H54 (cell line): ENCODE measurements at places on chromosomes 3 and 15.

DNA sequence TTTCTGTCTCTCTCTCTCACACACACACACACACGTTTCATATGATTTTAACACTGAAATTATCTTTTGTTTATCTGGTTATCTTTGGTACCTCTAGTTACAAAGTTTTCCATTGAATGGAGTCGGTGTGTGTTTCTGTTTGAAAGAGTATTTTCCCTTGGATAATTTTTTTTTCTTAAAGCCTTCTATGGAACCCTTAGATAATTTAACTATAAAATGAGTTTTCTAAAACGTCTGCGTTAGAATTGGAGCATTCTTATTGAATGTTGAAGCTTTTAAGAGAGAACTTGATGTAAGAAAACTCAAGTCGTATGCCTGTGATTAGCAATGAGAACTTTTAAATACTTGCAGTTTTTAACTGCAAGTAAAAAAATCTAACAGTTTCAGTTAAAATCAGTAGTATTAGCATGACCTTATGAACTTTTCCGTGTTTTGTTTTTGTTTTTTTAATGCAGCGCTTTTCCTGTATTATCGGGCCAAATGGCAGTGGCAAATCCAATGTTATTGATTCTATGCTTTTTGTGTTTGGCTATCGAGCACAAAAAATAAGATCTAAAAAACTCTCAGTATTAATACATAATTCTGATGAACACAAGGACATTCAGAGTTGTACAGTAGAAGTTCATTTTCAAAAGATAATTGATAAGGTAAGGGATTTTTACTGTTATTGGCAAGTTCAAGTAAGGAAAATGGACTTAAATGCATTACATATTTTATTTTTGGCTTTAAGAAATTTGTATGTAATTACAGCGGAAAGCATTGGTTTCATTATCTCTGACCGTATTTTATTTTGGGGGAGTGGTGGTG, 3.0 kb downstream of the SMC4 start:
- DNase-seq: no peak

GRCh38 chr3:56484525-56485032, 16.3 kb upstream of the ERC2 start:
- no peak for DNase-seq

GRCh38 chr3:134326126-134326525, 48.1 kb downstream of the AMOTL2 start:
- no peak for DNase-seq

DNA sequence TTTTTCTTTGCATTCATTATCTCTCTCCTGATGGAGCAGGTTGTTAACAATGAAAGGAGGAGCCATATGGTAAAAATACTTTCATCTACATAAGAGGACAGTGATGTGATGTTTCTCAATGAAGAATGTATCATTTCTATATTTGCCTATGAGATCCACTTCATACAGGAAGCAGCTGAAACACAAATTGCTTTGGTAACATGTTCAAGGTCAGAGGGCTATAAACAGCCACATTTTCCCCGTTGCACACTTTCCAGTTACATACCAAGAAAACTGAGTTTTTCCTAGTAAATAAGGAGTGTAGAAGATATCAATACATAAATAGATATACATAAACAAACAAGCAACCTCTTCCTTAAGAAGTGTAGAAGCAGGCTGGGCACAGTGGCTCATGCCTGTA, 32.6 kb upstream of the GYG1 start:
- DNase-seq: no peak

GRCh38 chr3:172040078-172040980, 951 bp downstream of the FNDC3B start:
- DNase-seq: peak; percentile 60

GRCh38 chr3:107450254-107450893, 72.4 kb upstream of the BBX start:
- DNase-seq: peak; percentile 23

- DNase-seq: no peak
These were observed 44.8 kb downstream of the CCR4 start for GRCh38 chr3:32996048-32996754.

DNA sequence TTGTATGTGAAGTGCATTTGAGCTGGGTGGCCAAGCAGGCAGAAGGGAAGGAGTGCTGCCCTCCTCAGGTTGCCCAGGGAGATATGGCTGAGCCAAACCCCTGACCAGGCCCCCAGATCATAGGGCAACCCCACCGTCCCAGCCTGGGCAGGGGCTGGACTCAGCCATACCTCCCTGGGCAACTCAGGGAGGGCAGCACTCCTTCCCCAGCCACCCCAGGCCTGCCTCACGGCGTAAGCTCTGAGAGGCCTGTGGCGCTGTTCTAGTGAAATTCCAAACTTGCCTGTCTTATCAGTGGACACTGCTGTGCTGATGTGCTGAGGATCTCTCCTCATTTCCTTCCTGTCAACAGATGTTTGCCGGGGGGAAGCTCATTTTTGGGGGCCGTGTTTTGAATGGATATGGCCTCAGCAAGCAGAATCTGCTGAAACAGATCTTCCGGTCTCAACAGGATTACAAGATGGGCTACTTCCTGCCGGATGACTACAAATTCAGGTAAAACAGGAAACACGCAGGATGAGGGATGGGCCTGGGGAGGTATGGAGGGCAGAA, 57.6 kb upstream of the FGD5 start:
- no peak for DNase-seq

- DNase-seq: peak; percentile 5
These were observed 74.1 kb downstream of the GAP43 start for GRCh38 chr3:115697263-115698053.

DNA sequence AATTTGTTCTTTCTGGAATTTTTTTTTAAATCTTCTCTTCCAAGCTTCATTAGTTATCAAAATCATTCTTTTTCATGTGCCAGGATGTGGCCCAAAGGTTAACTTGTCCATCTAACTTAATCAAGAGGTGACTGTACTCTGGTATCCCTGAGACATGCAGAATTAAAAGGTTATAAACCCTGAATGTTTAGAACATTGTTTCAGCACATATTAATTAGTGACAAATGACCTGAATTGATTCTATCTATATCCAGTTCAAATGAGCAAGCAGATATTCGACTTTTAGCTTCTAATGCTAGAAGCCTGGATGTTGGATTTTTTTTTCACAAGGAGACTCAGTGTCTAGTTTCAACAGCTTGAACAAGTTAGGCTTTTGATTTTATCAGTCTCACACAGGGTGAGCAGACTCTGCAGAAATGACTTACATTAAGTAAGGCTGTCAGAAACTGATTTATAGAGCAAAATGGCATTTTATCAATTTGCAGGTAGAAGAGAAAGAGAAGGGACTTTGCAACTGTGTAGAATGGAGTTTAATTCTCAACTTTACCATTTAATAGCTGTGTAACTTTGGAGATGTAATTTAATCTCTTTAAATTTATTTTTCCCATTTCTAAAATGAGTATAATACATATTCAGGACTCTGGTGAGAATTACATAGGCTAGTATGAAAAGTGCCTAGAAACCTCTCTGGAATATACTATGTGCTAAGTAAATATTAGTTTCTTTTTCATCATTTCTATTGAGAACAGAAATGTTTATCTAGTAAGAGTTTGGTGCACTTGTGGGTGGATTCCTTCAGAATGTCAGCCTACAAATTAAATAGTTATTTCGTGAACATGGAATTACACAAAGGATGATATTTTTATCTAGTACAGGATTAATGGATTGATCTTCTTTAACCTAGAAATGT, 100.0 kb downstream of the ALCAM start:
- DNase-seq: no peak

DNA sequence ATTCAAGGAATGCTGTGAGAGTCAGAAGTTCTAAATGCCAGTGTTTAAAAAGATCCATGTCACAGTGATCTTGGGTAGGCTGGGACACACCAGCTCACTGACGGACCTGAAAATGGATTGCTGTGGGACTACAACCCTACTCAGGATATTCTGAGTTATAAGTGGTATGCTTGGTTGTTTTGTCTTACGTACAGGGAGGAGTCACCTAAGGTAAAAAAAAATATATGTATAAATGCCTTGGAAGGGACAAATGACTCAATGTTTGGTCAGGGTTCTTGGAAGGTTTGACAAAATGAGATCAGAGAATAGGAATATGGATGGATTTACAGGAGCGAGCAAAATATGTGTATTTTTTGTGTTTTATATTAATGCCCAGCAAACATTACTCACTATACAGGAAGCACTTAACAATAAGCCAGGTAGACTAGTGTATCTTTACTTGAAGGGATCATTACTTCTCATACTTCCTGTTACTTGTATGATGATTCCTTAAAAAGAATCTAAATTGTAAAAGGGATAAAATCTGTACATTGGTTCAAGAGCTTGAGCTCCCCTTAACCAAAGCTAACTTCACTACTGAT, 767.3 kb downstream of the GBE1 start:
- no peak for DNase-seq

DNA sequence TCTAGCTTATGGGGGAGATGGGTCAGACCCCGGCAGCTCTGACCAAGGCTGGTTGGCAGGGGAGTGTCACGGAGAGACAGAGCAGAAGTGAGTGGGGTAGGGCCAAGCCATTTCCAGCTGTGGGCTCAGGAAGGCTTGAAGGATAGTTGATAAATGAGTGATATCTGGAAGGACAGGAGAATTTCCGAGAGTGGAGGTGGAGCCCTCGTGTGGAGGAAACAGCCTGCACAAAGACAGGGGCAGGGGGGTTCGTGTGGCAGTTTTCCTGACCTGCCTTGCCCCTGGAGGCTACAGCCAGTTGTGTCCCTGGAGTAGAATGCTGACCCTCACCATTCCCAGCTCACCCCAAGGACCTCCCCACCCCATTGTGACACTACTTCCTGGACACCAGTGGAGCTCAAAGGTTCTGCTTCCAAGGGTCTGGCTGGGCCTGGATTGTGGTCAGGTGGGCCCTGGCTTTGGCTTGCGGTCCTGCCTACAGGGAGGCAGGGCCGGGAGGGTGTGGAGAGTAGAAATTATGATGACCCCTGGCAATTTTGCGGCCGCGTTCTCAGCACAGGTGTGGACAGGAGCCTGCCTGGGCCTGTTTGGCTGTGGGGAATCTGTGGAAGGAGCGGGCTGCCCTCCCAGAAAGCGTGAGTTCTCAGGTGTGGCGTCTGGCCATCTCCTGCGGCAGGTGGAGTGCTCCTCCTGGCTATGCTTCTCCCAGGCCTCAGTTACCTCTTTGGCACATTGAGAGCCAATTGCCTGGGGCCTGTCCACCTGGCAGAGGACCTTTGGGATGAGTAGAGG, at the start of gene SLC22A14:
Gene SLC22A14 (plus strand): TSS at position 400 of the 792 bp plus-strand sequence. CDS start 23,733 bp downstream, outside the sequence.
- DNase-seq: no peak

DNA sequence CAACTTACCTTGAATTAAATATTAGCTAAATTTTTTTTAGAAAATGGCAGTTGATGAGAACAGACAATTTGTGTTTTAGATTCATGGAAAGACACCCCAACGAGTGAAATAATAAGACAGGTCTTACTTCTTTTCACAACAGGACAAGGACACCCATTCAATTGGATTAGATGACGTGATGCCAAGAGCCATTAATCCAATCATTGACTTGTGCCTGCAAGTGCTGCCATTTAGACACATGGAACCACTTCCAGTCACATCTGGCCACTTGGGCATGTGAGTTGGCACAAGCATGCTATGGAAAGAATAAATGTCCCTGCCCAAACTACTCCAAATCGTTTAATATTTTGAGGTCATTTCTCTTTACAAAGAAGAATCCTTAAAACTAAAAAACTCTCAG, 1308.8 kb downstream of the ROBO2 start:
- no peak for DNase-seq

GRCh38 chr15:88091444-88092016, 165.0 kb downstream of the NTRK3 start:
- DNase-seq: no peak

DNA sequence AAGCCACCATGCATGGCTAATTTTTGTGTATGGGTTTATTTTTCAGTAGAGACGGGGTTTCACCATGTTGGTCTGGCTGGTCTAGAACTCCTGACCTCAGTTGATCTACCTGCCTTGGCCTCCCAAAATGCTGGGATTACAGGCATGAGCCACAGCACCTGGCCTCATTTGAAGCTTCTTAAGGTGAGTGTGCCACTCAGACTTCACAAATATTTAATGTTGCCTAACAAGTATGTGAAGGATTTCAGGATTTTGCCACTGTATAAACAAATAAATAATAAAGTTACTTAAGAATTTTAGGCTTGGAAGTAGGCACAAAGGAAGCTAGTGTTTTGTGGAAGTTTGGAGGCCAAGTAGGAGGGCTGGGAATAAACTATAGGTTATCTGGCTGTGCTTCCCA, 73.5 kb downstream of the FGF12 start:
- DNase-seq: no peak

DNA sequence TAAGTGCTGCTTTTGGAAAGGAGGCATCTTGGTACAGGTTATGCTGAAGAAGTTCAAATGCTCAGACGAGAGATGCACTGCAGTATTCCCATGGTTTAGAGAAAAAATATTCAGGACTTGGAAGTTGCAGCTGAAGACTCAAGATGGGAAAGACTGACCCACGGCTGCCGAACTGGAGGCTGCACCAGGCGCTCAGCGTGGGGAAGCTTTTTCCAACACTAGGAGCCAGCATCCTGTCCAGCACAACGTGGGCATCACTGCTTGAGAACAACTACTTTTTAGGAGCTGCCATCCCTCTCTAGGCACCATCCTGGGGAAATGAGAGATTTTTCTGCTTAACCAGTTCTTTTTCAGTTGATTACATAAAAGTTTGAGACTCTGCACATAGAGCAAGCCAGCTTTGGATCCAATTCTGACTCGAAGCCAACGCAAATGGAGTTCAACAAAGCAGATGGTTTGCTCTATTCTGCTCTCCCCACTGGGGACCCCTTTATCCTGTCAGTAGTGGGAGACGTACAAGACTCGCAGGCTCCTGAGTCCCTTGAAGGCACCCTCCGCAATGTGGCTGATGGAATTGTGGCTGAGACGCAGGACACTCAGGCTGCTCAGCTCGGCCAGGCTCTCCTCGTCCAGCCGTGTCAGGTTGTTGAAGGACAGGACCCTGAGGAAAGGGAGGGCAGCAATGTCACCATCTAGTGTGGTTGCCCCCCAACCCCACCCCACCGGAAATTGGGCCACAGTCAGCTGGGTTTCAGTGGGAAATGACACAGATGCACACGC, 93.8 kb downstream of the LRIG1 start:
- DNase-seq: no peak

DNA sequence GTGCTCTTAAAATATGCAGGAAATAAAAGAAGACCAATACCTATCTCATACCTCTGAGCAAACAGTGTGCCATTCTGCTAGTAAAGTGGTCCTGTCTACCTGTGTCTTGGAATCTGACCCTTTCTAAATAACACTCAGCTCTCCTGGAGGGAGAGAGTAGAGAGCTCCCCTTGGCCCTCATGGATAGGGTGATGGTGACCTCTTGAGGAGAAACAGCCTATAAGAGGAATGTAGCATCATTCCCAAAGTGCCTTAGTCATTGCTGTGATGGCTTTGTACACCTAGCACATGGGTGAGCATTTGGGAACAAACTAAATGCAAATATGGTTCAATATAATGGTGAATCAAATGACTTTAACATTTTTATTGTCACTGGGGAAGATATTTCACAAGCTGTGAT, 10.0 kb downstream of the SNTN start:
- no peak for DNase-seq

DNA sequence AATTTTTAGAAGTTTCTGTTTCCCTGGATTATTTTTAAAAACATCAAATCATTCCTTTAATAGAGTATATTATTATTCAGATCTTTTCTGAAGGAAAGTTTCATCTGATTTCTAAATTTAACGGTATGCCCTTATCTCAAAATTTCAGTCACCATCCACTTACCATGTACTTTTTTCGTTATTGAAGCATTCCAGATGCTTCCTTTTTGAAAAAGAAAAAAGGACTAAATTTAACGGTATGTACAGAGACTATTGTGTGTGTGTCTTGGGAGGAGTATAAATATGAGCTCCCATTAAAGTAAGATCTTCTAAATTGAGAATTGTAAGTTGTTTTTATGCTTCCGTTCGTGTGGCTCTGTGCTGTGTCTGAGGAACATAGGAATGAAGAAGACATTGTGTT, 517.4 kb upstream of the GOLIM4 start:
- no peak for DNase-seq

GRCh38 chr3:118527514-118528044, 507.1 kb downstream of the IGSF11 start:
- DNase-seq: no peak
